ENCODE measurements at places on chromosomes 12 and 14.

- peak; percentile 52 for DNase-seq
Measured at GRCh38 chr12:126784328-126784921, 1482.5 kb upstream of the TMEM132C start.

- no peak for DNase-seq
Measured at GRCh38 chr14:89620436-89620835, 203.4 kb upstream of the FOXN3 start.

- DNase-seq, result no peak
Measured at GRCh38 chr12:48157889-48158370, 615 bp upstream of the ASB8 start.

GRCh38 chr12:70880744-70881143 lies 39.8 kb downstream of the PTPRR start:
- no peak for DNase-seq

DNA sequence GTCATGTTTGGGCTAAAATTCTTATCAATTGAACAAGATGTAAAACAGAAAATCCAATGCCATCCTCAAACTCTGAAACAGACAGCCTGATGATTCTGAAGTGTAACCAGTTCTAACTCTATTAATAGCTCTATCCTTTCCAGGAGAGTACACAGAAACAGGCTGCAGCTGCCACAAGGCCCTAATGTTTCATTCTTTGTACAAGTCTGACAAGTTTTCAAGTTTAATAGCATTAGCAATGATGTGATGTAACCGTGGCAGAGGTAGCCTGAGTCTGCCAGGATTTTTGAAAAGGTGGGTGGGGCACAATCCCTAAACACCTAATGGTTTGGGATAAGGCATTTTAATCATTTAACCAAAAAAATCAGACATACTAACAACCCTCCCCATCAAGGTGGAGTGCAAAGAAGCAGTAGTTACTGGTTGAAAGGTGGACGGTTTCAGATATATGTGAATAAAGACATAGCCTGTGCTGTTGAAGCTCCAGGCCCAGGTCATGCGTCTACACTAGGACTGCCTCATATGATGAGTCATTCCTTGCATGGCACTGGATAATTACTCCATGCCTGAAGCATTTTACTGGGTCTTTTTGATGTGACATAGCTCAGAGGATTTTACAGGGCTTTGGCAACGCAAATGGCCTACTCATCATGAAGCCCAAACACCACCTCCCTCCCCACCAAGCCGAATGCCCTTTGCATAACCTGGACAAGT lies 145.1 kb upstream of the GRIP1 start:
- no peak for DNase-seq

- no peak for DNase-seq
Measured at GRCh38 chr14:31897581-31898186, 179.4 kb upstream of the ARHGAP5 start.

Data from neural crest cell (in vitro differentiated cells).